ENCODE measurements at places on chromosomes 5 and 9.

- DNase-seq, result no peak
Observed at GRCh38 chr5:155276231-155276630, 262.7 kb downstream of the KIF4B start.

GRCh38 chr9:112104901-112105300 lies 70.2 kb downstream of the SUSD1 start:
- DNase-seq, result no peak

- DNase-seq, result peak; percentile 4
Observed at GRCh38 chr9:93205045-93205768, 21.3 kb downstream of the WNK2 start.

DNA sequence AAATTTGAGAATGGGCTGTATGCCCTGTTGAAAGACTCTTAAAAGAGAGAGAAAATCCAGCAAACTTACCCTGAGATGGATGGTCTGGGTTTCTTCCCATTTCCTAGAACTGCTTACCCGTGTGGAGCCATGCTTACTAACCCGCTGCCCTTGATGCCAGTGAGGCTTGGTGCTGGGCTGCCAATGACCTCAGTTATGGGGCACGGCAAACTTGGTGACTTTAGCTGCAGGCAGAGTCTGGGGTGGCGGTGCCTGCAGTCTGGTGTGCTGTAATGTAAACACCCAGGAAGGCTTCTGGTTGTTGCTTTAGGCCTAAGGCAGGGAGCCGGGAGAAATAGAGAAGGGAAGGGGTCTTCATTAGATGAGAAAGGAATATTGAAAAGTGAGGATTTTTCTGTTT lies 7.3 kb upstream of the TENT4A start:
- DNase-seq, result no peak

DNA sequence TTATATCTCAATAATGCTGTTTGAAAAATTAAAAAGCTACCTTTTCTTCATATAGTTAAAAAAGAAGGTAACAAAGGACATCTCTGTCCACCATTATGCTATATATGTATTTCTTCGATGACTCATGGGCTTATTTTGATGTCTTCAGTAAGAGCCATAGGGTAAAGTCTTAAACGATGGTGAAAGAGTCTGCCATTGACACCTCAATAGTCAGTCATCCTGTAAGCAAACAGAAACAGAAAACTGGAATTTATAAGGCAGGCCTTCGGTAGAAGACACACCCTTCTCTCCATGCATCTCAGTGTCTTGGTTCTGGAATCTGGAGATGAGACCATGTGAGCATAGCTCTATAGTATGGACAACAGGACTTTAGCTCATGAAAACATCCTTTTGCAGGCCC lies 87.0 kb upstream of the ZNF462 start:
- no peak for DNase-seq

DNA sequence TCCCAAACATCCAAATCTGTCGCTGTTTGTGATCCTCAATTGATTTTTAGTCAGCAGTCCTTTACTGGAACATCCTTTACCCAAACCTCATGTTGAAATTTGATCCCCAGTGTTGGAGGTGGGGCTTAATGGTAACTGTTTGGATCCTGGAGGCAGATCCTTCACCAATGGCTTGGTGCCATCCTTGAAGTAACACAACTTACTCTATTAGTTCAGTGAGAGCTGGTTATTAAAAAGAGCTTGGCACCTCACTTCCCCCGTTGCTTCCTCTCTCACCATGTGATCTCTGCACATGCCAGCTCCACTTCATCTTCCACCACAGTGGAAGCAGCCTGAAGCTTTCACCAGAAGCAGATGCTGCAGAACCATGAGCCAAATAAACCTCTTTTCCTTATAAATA lies 40.3 kb downstream of the DNAJB5 start:
- DNase-seq, result no peak

DNA sequence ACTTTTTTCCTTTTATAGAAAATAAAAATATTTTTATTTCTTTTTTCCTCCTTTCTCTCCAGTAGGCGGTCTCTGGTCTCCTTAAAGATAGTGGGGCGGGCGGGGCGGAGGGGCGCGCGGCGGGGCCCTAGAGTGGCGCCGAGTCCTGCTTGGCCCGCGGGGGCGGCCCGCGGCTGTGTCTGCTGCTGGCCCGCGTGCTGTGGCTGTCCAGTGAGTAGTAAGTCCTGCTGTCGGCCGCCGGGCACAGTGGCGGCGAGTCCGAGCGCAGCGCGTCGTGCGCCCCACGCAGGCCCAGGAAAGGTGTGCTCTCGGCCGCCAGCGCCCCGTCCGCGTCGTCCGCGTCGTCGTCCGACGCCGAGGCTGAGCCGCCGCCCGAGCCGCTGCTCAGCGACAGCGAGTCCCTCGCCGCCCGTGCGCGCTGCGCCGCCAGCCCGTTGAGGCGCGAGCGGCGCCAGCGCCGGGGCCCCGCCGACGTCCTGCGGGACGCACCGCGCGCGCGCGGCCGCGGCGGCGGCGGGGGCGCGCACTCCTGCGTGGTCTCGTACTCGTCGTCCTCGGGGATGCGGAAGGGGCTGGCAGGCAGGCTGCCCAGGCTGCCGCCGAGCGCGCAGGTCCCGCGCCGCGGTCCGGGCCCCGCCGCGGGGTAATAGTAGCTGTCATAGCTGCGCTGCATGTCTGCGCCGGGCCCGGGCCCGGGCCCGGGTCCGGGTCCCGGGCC lies 52.3 kb downstream of the PSD2 start:
- peak; percentile 11 for DNase-seq

DNA sequence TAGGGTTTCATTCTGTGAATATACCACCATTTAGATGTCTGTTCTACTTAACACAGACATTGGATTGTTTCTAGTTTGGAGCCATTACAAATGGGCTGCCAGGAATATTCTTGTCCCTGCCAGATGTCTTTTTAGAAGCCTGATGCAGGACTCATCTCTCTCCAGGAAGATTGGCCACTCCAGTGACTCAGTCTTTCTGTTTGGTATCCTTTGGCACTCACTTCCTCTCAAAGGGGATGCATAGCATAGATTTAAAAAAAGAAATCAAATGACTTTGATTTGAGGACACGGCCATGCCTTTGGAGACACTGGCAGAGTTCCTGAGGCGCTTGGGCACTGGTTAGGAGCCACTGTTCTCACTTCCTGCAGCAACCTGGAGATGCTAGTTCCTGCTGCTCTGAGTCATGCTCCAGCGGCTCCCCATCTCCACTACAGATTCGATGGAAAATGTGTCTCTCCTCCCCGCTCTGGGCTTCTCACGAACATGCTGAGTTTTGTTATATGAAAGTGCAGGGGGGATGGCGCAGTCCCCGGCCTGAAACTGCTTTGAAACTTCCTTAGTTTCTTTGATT lies 3.5 kb upstream of the ZNF366 start:
- DNase-seq, result peak; percentile 12

- no peak for DNase-seq
Observed at GRCh38 chr5:10106806-10107205, 142.9 kb downstream of the ATPSCKMT start.

DNA sequence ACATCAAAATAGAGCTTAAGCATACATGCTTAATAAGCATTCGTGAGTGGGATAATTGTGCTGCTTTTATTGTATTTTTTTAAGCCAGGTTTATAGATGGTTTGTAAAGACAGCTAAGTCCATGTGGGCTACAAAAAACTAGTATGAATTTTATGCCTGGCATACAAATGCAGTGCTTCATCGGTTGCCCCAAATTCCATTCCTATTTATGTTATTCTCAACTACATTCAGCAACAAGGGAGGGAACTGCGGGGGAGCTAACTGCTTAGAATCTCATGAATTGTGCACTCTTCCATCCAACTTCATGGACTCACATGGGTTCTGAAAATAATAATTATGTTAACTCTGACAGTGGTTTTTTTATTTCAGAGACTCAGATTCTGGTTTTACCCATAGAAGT lies 199.2 kb downstream of the FAM170A start:
- DNase-seq, result no peak

- DNase-seq, result no peak
Observed at GRCh38 chr9:100639854-100640253, 62.0 kb downstream of the CAVIN4 start.

GRCh38 chr5:169989365-169989764 lies 9.1 kb upstream of the INSYN2B start:
- DNase-seq, result no peak

DNA sequence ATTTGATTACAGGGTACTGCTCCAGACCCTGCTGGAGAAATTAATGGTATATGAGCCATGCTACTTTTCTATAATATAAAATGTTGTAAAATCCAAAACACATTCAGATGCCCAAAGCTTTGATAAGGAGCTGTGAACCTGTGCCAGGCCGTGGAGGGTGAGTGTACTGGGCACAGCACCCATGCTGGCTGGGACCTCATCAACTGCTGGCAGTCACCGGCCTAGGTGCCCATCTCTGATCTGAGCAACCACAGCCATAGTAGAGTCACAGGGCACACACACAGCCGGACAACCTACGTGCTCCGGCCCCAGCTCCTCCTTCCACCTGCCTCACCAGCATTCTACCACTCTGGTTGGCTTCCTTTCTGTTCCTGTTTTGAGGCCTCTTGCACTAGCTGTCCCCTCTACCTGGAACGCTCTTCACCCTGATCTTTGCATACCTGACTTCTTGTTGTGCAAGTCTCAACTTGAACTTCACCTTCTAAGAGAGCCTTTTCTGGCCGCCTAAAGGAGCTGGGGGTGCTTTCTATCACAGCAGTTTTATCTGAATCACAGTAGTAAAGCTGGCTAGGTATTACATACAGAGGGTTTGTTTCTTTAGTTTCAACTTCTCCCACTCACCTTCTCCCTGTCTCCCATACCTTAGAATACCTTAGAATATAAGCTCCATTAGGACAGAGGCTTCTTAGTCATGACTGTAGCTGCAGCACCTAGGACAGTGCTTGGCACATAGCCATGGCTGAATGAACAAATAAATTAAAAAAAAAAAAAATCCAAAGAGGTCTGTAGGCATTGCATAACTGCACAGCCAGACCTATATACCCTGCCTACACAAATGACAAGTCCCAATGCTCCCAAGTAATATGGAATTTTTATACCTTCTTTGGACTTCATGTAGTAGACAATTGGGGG lies 51.7 kb downstream of the MED27 start:
- DNase-seq, result peak; percentile 83
